ENCODE measurements at places on chromosomes 5 and 9.

- DNase-seq: no peak
Observed at GRCh38 chr9:4750023-4750673, 9.1 kb upstream of the AK3 start.

GRCh38 chr5:135880278-135880677 is 15.4 kb downstream of the IL9 start:
- no peak for DNase-seq

- DNase-seq: no peak
Observed at GRCh38 chr9:135184181-135185053, 96.9 kb downstream of the OLFM1 start.

DNA sequence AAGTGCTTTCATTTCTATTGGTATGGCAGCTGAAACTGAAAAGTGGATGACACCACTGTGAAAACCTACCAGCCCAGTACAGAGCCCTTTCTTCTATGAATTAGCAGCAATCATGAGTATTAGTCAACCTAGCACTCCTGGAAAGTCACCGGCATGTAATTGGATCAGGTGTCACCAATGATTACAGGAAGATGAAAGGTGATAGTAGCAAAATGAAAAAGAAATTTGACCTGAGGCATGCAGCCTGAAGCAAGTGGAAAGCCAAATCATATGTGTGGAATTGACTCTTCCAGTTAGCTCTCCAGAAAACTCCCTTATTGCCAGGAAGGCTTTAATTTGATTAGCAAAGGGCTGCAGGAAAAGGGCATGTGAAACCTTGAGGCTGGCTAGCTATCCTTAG is 81.2 kb upstream of the NAA35 start:
- no peak for DNase-seq

DNA sequence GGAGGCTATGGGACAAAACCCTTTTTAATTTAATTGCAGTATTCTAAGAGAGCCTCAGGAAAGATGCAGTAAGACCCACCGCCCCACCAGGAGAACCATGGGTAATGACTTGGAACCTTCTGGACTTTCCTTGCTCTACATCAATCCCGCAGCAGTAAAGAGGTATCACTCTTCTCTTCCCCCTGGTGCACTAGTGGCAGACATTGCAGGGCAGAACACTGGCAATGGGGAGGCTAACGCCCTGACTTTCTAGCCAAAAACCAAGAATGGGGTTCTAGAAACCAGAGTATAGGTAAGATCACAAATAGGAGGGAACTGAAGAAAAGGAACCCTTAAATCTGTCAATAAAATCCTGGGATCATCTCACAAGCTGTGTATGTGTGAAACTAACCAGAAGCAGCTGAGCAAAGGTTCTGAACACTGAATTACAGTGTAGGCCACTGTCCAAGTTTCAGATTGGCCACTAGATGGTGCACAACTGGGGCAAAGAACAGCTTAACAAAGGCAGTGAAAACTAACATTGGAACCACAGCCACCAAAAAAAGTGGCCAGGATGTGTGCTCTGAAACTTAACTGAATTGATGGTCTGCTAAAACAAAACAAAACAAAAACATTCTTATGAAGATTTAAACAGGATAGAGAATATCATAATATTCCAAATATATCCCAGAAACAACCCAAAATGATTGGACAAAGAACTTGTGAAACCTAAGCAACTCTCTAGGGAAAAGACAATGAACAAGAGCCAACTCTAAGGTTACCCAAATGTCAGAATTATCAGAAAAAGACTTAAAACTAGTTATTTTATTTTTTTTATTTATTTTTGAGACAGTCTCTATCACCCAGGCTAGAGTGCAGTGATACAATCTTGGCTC is 6.6 kb upstream of the FAM151B start:
- DNase-seq: peak; percentile 13

DNA sequence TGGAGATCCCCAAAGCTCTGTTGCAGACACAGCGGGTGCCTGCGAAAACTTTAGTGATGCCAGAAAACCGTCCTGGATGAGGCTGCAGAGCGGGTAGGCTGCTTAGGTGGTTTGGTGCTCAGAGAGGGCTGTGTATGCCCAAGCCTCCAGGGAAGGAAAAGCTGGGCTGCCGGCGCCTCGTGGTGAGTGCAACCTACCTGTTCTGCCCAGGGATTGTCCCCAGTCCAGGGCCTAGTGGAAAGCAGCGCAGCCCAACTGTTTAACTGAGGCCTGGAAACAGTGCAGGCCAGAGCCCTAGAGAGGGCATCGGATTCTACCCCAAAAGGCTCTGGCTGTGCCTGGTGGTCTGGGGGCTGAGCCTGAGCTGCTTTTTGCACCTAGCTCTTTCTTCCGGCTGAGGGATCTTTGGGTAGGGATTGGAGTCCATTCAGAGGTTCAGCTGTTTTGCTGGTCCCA is 2.8 kb downstream of the LMX1B start:
- no peak for DNase-seq
